ENCODE measurements at places on chromosomes 11 and 22. TPM values are rescaled to one million over a fixed set of nuclear protein-coding genes. Genes with fewer than 3 reads are reported as not detected.
A peak's percentile ranks its signal among the peaks of the same experiment; 100 is the strongest.

PMM1 gene
- 20.7 TPM for total RNA-seq

- ATAC-seq, result no peak
Observed at GRCh38 chr11:19845626-19846025, 133.0 kb downstream of the NAV2 start.

GRCh38 chr22:30795118-30795517 lies 100.4 kb downstream of the OSBP2 start:
- ATAC-seq, result no peak

CNTF gene
- 3.6 TPM for total RNA-seq

DNA sequence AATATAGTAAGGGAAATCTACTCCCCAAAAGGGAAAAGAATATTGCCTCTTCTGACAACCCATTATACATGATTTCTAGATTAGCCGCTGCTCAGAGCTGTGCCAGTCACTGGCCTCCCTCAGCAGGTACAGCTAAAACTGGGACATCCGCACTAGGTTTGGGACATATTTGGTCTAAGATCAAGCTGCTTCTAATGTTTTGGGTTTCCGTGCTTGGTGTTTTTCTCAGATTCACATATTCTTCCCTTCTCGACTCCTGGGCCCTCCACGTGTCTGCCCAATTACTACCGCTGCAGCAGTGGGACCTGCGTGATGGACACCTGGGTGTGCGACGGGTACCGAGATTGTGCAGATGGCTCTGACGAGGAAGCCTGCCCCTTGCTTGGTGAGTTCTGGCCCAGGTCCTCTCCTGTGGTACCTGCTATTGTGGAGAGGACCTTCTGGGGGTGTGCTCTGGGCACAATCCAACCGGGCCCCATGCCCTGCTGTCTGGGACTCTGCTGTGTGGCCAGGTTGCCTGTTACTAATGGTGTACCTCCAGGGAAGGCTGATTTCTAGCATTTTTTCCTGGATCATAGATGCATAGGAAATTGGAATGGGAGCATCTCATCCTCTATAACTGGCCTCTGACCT lies 138.1 kb upstream of the SORL1-AS1 start:
- ATAC-seq, result no peak

NAV2 gene
- total RNA-seq, result 11.5 TPM

WT1 gene
- not detected for total RNA-seq

GRCh38 chr11:29448246-29448877 lies 568.5 kb downstream of the KCNA4 start:
- no peak for ATAC-seq

DNA sequence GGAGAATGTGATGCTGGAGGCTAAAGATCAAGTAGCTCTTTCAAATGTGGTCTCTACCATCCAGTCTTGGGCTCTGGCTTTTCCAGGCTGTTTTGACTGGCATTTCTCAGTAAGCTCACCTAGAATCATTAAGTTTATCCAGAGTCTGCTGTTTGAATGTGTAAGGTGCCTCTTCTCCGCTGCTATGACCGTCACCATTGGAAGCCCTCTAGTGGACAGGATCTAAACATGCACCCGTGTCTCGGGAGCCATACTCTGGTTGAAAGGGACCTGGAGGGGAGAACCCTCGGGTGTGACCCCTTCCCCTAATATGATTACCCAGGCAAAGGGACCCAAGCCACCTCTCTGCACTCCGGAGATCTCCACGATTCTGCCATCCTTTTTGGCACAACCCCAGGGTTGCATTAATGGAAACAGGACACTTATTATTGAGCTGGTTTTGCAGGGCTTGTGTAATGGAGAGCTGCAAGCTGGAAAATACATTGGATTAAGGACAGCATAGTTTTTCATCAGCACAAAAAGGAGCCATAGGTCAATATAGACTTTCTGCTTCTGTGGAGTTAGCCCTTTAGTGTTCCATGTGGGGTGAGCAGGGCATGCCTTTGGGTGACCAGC lies 191.0 kb upstream of the LARGE1 start:
- ATAC-seq, result peak; percentile 43

MN1 gene
- total RNA-seq, result 7.8 TPM

CYTH4 gene
- total RNA-seq, result 2.9 TPM

- no peak for ATAC-seq
Observed at GRCh38 chr11:67435727-67436458, 1.6 kb downstream of the PTPRCAP start.

- ATAC-seq, result no peak
Observed at GRCh38 chr11:18394928-18395734, 768 bp downstream of the LDHA start.
